Motor neuron (in vitro differentiated cells): ENCODE measurements at places on chromosomes 3 and 15. TPM values are rescaled to one million over a fixed set of nuclear protein-coding genes. Genes with fewer than 3 reads are reported as not detected.
A peak's percentile ranks its signal among the peaks of the same experiment; 100 is the strongest.

DNA sequence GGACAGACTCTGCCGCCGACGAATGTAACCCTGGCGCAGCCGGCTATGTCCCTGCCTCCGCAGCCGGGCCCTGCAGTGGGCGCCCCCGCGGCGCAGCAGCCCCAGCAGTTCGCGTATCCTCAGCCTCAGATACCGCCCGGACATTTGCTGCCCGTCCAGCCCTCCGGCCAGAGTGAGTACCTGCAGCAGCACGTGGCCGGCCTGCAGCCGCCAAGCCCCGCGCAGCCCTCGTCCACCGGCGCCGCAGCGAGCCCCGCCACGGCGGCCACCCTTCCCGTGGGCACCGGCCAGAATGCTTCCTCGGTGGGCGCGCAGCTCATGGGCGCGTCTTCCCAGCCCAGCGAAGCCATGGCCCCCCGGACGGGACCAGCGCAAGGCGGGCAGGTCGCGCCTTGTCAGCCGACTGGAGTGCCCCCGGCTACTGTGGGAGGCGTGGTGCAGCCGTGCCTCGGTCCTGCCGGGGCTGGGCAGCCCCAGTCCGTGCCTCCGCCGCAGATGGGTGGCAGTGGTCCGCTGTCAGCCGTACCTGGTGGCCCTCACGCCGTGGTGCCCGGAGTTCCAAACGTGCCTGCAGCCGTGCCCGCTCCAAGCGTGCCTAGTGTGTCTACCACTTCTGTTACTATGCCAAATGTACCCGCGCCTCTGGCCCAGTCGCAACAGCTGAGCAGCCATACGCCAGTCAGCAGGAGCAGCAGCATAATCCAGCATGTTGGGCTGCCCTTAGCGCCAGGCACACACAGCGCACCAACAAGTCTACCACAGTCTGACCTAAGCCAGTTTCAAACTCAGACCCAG, 2.4 kb downstream of the TSC22D2 start:
- ATAC-seq: peak; percentile 2

DNA sequence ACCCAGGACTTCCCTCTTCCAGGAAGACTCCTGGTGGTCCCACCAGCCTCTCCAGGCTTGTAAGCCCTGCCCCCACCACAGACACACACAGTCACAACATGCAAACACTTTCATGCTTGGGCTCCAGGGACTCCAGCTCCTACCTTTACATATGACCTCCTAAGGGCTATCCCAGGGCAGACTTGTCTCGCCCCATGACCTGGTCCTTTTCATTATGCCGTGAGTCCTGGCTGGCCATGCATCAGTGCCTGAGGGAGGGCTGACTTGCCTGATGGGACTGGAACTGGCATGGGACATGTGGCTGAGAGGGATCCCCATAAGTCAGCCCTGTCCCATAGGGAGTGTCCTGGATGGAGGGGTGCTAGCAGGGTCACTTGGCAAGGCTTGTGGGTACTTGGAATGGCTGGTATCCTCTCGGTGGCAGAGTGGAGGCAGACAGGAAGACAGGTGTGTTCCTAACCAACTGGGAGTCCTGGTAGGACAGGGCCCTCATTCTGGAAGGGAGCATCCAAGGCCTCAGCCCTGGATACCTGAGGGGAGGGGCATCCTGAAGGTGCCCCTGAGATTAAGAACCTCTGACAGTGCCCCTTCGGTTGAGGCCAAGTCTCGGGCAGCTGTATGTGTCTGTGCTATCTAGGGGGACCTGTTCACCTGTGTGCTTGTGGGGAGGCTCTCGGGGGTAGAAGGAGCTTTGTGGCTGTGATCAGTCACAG, 540 bp upstream of the HHATL start:
- ATAC-seq: no peak

- no peak for ATAC-seq
Observed at GRCh38 chr15:30929064-30929669, 25.5 kb downstream of the FAN1 start.

DNA sequence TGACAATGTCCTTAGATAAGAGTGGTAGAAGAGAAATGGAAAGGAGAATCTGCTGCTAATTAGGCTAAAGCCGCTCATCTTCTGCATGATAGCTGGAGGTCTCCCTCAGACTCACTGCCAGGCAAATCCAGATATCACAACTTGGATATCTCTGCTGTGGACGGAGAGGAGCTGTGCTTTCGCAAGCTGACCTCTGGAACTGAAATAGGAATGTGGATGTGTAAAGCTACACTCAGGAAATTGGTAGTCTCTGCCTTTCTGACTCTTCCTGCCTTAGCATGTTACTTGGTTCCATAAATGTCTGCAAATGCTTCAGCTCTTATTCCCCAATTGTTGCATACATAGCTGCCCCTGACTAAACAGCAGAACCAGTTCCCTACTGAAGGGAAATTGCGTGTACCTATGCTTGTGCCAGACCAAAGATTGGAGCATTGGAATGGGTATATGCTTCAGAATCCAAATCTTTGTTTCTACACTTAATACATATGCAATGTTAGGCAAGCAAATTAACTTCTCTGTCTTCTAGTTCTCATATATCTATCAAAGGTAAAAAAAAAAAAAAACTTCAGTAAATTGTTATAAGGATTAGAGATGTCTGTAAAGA, 74.7 kb upstream of the ROBO2 start:
- no peak for ATAC-seq

DNA sequence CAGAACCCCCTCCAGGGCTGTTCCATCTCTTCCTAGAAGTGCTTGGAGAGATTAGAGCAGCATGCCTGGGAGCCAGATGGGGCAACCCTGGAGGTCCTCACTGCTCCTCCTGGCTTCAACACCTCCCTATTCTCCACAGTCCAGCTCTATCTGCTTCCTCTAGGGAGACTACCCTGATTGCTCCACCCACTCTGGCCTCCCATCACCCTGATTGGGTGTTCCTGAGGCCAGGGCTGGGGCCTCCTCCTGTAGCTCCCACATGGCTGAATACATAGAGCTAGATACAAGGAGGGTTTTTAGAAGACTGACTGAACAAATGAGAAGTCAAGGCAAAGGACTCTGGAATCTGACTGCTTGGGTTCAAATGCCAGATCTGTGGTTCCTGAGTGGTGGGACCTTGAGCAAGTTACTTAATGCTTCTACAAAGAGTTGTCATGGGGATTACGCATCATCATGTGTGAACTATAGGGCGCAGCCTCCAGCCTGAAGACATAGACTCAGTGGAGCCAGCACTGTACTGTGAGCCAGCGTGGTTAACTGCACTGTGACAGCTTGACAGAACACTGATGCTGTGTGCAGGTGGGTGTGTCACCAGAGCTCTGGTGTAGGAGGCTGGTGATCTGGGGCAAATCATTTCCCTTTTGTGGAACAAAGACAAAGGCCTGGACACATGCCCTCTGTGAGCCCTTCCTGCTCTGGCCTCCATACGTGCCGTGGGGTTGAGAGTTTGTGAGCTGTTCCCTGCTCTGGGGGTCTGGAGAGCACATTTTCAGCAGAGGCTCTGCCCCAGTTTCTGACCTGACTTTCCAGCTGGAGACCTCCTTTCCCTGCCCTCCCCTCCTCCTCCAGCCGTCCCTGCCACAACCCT, 74.8 kb downstream of the SCN5A start:
- ATAC-seq: peak; percentile 53

DNA sequence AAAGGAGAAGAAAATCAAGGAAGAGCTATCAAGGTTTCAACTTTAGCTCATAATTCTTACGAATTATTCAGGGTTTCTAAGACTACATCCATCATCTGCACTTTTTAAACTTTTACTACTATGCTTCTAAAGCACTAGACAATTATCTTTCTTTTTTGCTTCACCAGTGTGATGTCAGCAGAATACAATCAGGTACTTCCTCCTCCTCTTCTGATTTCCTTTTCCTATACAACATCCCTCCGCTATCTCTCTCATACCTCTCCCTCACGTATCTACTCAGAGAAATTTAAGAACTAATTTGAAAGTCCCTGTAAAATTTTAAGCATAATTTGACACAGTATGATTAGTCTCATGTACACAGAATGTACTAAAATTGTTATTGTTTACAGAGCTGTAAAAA, 47.3 kb upstream of the USP50 start:
- no peak for ATAC-seq

The RETNLB gene
- total RNA-seq: not detected in 2 replicates

The DCLK3 gene
- 0.87 and 0.92 TPM in 2 replicates for total RNA-seq

The BCL2A1 gene
- total RNA-seq: 0.65 and 0.92 TPM in 2 replicates
